Common myeloid progenitor, CD34-positive (primary cell): ENCODE measurements at places on chromosomes 2 and 18.

- DNase-seq = no peak
Observed at GRCh38 chr2:233063976-233064411, 3.9 kb downstream of the INPP5D start.

- no peak for DNase-seq
Observed at GRCh38 chr18:27785815-27786471, 391.0 kb downstream of the CDH2 start.

DNA sequence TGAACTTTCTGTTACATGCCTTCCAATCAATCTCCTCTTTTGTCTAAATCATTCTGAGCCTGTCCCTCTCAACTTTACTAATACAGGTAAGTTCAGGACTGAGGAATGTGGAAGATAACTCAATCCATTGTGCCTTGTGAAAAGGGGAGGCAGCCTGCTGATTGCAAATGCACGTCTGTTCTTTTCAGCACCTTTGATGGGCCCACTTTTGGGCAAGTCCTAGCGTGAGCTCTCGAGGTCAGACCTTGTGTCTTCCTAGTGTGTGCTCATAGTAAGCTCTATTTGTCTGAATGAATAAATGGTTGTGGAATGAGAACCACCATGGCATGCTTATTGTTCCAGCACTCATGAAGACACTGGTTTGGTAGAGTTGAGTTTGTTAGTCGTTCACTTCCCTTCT is 50.4 kb upstream of the REL start:
- no peak for DNase-seq

- peak; percentile 78 for DNase-seq
Observed at GRCh38 chr18:7566567-7567473, at the start of gene PTPRM. TSS of gene PTPRM (plus strand) at chr18:7567316. CDS start at chr18:7567819, 503 bp downstream.

GRCh38 chr2:6072276-6072675 is 380.1 kb downstream of the SOX11 start:
- DNase-seq = no peak

- DNase-seq = no peak
Observed at GRCh38 chr18:66438711-66439536, 165.0 kb downstream of the CDH19 start.

DNA sequence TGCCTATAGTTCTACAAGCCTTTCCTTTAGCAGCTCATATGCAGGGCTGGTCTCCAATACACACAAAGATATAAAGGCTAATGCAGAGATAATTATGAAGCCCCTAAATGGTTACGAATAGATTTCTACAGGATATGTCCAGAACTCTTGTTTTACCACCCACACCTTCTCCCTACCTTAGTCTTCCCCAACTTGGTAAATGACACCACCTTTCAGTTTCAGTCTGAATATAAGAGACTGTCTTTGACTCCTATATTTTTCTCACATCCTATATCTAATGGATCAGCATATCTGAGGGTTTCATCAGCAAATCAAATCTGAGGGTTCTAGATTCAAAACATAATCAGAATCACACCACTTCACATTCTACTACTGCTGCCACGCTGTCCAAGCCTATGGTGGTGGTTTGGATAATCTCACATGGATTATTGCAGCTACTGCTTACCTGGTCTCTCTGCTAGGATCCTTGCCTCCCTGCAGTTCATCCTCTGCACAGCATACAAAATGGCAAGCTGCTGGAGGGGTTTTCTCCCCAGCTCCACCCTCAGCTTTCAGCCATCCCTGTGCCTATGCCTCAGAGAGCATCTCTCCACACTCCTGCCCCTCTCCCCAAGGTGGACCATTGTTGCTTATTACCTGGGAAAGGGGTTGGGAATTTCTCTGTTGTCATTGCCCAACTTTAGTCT is 178.0 kb upstream of the SPOPL start:
- no peak for DNase-seq

DNA sequence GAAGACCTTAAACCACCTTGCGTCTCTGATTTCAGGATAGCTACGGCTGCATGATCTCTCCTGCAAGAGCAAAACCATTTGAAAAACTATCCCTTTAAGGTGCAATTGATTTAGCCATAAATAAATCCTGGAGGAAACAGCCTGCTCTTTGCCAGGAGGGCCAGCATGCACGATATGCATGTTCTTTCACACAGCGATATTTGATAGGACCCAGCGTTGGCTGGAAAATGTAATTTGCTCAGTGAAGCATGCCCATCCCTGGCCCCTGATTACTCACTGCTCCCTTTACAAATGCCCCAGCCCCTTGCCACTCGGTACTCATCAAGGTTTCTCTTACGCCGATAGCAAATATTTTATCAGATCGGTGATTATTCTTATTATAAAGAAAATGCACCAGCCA is 315.4 kb downstream of the CDH2 start:
- no peak for DNase-seq

- no peak for DNase-seq
Observed at GRCh38 chr2:134446383-134447017, 192.6 kb downstream of the MGAT5 start.

GRCh38 chr2:218128781-218129457 is 3.1 kb downstream of the CXCR2 start:
- DNase-seq = no peak

GRCh38 chr2:175004980-175005732 is at the start of gene CHN1:
TSS of gene CHN1 (minus strand) at chr2:175005381. CDS start at chr2:175004912, 469 bp downstream.
- peak; percentile 82 for DNase-seq

DNA sequence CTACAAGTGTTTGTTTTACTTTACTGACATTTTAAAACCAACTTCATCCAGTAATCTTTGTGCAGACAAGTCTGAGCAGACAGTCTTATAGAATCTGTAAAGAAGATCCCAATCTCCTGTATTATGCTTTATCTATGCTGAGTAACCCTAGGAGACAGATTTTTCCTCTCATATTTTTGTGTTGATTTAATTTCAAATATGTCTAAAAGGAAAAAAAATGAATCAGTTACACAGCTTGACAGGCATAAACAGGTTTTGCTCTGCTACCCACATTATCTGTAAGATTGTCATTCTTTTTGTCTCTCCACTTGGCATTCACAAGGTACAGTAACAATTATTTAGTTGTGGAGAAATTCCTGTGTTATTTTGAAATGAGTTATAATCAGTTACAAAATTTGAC is 415.0 kb downstream of the NYAP2 start:
- no peak for DNase-seq

- no peak for DNase-seq
Observed at GRCh38 chr2:21748501-21748900, 624.7 kb downstream of the TDRD15 start.

GRCh38 chr18:3103576-3103975 is 90.6 kb upstream of the LPIN2 start:
- no peak for DNase-seq

- peak; percentile 56 for DNase-seq
Observed at GRCh38 chr2:174326161-174327020, 8.4 kb upstream of the SP9 start.

DNA sequence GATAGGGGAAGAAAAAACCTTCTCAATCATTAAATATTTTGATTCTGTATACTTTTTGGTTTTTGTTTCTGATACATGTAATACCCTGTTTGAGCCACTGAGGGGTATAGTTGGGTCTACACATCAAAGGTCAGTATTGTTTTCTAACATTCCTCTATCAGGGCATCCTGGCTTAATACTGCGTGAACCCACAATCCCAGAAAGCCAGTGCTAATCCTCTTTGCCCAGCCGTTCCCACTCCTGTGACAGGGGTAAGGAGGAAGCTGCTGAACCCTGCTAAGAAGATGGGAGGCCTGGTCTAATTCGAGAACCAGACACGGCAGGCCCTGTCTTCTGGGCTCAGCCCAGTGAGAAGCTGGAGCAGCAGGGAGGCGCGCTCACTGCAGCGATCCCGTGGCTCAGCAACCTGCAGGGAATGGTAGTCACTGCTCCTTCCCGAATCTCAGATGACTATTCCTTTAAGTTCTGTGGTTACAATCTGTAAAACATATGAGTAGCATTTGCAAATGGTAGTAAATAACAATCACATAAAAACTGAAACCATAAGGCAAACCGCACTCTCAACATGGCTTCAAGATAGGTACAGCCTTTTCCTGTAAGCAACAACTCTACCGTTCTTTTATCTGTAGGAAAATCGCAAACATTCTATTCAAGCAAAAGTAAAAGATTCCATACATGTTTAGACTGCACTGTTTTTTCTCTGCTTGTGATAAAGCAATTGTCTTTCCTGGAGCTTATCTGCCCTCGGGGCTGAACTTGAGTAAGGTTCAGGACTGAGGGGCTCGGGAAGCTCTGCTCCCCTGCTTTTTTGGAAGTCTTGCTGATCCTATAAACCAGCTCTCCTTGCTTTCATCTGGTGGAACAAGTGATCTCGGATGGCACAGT is 87.0 kb downstream of the EPB41L3 start:
- no peak for DNase-seq

- DNase-seq = peak; percentile 32
Observed at GRCh38 chr2:48114256-48114655, 208.0 kb upstream of the FBXO11 start.

DNA sequence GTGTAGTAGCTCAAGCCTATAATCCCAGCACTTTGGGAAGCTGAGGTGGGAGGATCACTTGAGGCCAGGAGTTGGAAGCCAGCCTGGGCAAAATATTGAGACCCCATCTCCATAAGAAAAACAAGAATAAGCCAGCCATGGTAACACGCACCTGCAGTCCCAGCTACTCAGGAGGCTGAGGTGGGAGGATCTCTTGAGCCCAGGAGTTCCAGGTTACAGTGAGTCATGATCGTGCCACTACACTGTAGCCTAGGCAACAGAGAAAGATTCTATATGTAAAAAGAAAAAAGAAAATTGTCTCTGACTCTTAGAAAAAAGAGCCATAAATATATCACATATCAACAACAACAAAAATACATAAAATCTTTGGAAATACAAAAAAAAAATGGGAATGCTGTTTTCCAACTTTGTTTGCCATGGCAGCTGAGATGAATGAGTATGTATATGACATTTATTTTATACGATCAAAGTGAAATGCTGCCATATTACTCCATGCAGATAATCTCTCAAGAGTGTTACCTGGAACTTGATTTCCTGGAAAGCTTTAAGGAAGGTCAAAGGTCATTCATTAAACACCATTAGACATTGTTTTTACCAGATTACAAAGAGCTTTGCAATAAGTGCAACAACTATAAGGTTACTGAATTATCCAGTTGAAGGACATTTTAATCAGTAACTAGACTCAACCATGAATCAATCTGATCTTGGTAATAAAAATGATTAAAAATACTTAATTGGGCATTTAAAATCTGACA is 19.7 kb upstream of the DAPL1 start:
- no peak for DNase-seq

DNA sequence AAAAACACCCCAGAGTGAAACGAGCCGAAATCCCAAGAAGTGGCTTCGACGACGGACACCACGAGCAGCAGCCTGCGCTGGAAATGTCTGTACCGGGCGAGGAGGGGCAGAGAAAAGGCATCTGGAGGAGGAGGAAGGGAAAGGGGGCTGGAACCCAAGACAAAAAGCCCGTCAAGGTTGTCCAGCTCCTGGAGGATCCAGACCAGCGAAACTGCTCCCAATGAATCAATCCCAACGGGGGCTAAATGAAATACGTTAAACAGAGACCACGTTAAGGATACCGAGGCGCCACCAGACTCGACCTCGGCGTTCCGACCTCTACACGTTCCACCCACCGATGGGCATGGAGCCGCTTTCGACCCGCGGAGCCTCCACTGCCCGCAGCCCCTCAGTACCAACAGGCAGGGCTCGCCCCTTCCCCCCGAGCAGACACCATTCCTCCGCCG is 400 bp downstream of the CCDC88A start:
- DNase-seq = peak; percentile 42

GRCh38 chr2:74017223-74017622 is 32.5 kb downstream of the TET3 start:
- DNase-seq = peak; percentile 27

DNA sequence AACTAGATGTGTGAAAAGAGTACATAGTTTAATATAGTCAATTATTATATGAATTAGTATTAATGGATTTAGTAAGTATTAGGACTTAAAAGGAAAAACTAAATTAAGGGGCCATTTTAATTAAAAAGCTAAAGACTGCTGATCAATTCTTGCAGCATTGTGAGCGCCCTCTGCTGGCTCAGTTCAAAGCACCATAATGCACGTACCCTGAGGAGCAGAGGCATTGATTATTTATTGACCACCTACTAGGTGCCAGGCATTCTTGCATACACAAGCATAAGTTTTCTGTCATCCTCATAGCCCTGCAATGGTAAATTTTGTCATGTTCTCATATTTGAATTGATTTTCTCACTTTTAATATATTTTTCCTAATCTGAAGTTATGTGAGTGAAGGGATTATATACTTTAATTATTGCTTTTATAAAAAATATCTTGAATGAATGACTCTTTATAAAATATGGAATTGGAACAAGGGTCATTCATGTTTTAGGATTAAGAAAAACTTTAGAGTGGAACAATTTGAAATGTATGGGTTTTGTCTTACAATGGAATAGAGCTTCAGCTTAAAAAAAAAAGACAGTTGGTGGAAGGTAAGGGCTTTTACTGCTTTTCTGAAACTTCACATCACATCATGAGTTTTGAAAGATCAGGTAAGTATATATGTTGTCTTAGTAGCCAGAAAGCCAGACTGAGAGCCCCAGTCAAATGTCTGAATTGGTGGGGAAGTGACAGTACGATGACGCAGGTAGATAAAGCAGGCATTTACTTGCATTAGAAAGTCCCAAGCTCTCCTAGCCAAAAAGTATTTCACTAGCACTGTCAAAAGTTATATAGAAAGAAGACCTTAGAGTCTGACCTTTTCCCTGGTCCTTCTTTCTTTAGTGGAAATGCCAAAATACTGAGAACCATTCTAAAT is 9.7 kb downstream of the ITGA4 start:
- DNase-seq = peak; percentile 87

DNA sequence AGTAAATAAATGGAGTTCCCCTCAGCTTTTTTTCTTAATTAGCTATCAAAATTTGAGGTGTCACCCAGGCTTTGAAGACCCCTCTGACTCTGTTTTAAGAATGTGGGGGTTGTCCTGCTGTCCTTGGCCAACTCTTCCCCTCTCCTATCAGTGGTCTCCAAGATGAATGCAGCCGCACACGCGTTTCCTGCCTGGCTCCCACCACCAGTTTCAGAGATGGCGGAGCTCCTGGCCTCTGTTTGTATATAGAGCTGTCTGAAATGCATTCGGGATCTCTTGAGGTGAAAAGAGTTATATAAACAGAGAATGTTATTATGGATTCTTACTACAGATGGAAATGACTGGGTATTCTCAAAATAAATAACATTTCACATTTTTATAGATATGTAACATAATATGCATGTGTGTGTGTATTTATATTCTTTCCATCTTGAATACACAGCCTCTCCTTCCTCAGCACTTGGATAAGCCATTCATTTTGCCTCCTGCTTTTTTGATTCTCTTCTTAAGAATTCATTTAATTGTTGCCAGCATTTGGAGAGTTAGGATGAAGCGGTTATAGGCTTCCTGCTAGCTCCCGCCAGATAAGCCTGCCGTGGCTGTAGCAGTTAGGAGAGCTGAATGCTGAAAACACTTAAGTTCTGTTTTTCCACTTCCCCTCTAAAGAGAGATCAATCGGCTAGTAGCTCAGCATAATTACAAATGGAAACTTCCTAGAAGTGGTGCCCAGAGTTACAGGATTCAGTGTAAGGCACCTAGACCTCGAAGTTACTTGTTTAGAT is 659.3 kb upstream of the FANCL start:
- DNase-seq = peak; percentile 77

GRCh38 chr2:24123922-24124580 is 782 bp downstream of the FAM228B start:
- DNase-seq = no peak
